ENCODE measurements at places on chromosomes 11 and 22.

DNA sequence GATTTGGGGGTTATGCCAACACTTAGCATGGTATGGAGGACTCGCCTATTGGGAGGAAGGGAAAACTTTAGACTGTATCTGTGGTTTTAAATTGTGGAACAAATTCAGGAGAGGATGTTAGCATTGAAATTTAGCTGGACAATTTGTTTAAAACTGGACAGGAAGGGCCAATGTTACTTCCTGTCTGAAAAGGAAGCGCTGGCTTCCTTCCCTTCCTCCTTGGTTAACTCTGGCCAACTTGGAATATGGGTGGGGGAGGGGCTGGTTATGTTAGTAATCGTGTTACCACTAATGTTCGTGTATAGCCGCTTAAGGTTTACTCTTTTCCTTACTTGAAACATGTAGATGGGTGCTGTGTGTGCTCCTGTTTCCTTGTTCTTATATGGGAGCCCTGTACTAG is 13.9 kb downstream of the CTNND1 start:
- no peak for DNase-seq

- DNase-seq = no peak
Measured at GRCh38 chr11:74123008-74123448, 47.8 kb downstream of the C2CD3 start.

DNA sequence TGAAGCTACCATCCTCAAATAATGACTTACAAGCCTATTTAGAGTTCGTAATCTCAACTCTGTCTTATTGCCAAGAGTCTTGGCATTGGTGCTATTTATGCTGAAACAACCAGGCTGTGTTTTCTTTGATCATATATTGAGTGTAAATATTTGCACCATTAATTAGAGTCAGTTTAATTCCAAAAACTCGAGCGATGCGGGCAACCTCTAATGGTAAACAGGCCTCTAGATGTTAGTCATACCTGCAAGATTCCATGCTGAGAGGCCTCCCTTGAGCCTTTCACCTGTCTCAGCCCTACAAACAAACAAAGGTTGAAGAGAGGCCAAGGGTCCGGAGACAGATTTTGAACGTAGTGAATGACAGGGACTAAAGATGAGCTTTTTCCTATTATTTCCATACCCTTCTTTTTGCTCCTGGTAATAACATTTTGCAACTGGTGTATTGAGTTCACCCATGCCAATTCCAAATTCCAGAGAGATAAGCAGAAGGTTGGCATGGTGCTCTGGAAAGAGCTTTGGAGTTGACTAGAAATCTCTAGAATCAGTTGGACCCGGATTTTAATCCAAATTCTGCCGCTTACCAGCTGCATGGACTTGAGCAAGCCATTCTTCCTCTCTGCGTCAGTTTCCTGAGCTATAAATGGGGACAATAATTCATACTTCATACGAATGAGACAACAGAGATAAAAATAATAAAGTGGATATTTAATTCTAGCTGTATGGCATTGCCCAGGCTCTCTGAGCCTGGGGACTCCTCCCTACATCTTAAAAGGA is 99.1 kb upstream of the ANO1 start:
- no peak for DNase-seq

DNA sequence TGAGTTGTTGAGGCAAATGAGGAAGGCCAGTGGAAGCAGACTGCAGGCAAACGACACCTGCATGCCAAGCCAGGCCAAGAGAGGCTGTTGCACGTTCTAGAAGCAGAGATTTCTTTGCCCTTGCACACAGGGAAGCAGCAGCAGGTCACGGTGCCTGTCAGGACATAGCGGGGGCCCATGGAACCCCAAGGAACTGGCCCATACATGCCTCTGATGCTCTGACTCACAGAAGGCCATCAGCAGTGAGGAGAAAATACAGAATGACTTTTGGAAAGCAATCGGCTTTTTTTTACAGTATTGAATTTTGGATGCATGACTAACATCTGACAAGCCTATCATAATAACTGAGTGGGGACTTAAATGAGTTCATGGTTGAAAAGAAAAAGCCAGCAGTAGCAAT is 123.9 kb downstream of the MPPED1 start:
- DNase-seq = no peak

DNA sequence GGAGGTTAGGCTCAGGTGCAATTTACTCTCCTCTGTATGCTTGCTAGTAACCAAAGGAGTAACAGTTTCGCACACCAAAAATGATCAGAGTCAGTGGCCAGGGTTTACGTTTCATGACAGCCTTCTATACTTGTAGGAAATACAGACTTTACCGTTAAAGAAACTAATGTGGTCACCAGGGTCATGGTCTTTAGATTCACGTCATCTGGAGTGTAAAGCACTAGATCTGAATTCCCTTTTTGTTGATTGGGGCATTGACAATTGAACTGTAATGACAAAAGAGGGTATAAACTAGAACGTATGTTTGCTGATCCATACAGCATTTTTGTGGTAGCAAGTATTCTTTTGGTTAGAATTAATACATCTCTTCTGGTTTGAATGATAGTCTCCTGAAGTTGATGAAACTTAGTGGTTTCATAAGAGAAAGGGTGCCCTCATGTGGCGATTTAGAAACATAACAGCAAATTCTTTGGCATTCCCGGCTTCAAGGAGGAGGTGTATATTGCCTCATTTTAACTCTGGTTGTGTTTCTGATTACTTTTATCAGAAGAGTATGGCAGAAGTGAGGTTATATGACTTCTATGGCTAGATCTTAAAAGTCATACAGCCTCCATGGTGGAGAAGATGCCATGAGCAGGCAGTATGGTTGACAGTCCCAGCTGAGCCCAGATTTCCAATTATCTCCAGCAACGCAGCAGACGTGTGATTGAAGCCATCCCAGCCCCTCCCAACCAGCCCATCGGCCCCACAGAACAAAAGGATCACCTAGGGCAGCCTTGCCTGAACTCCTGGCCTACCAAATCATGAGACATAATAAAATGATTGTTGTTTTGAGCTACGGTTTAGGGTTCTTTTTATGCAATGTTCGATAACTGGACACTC is 35.1 kb downstream of the MMP7 start:
- peak; percentile 76 for DNase-seq

- peak; percentile 51 for DNase-seq
Measured at GRCh38 chr11:6703247-6704063, 20.3 kb upstream of the MRPL17 start.

DNA sequence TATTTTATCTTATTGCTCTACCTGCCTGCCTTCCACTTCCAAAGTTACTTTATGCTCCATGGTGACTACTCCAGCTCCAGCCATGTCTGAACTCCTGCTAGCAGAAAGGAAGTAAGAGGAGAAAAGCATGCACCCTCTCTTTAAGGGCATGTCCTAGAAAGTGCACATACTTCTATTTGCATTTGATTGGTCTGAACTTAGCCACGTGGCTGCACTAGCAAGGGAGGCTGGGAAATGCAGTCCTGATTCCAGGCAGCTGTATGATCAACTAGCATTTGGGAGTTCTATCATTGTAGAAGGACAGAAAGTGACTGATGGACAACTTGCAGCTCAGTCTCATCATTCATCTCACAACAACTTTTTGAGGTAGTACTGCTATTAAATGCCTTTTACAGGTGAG is 515.7 kb downstream of the BUD13 start:
- no peak for DNase-seq

- no peak for DNase-seq
Measured at GRCh38 chr11:75790986-75791385, 22.4 kb downstream of the DGAT2 start.

- no peak for DNase-seq
Measured at GRCh38 chr11:61069427-61069826, 32.9 kb upstream of the CD5 start.

- DNase-seq = no peak
Measured at GRCh38 chr11:86559311-86559945, 113.0 kb downstream of the ME3 start.

DNA sequence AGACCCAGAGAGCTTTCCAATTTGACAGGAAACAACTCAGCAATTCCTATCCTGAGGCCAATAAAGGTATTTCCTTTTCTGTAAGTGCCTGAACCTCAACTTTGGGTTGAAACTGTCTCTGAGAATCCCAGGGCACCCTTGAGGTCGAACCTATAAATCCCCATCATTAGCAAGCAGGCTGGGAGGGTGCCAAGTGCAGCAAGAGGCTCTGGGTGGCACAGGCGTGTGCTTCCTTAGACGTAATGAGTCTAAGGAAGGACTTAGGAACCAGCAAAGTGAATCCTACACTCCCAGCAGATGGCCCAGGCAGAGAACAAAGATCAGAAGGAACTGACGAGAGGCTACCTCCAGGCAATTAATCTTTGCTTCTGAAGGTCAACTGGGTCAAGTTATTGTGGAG is 234.3 kb upstream of the NARS2 start:
- no peak for DNase-seq

Measured in CD4-positive, CD25-positive, alpha-beta regulatory T cell (primary cell).